ENCODE measurements at places on chromosomes 12 and 14.

- no peak for DNase-seq
Observed at GRCh38 chr12:68773582-68773981, 27.6 kb downstream of the SLC35E3 start.

DNA sequence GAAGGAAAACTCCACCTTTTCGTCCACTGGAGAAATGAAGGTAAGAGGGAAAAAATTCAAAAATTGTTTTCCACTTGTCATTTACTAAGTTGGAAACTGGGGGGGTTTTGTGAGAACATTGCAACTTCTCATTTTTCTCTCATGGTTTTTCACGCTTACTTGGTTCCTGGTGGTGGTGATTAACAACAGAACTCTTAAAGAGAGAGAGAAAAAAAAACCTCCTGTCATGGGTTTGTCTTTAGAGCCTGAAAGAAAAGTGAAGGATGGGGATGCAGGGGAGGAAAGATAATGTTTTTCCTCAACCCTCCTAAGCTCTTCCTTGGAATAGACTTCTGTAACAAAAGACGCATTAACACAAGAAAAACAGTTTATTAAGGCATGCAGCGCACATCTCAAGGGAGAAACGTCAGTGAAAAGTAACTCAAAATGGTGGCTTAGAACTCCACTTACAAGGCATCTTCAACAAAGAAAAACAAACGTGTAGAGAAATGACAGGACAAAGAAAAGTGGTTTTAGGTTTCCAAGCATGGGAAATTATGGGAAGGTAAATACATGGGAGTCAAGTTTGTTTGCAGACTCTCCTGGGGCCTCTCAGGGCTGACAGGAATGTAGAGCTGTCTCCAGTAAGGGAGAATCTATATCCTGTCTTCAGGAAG, 81.9 kb upstream of the ATF7IP start:
- no peak for DNase-seq

DNA sequence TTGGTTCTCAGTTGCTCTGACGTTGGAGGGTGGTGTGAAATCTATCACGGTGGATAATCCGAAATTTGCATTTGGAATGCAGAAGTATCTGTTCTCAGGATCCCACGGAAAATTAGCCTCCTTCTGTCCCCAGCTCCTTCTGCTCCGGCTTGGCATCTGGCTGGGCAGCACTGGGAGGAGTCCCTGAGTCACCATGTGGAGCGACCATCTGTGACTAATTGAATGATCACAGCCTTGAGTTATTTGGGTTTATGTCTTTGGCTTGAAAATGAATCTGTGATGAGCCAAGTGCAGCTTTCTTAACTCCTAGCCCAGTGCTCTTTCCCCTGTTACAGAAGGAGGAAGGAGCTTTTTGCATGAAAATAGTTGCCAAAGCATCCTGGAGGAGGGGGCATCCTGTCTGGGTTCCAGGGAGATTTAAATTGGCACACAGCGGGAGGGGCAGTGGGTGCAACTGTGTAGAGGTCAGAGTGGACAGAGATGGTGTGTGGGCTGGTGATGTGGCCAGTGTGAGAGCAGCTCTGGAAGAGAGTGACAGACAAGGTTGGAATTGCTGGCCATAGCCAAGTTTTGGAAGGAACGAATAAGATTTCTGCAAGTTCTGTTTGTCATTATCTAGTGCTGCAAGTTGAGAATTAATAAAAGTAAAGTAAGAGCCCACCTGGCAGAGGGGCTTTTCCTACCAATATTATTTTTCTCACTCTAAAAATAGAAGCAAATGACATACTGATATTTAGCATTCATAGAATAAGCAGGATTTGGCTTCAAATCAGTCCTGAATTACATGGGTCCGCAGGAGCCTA, 74.4 kb downstream of the SLC24A4 start:
- no peak for DNase-seq

DNA sequence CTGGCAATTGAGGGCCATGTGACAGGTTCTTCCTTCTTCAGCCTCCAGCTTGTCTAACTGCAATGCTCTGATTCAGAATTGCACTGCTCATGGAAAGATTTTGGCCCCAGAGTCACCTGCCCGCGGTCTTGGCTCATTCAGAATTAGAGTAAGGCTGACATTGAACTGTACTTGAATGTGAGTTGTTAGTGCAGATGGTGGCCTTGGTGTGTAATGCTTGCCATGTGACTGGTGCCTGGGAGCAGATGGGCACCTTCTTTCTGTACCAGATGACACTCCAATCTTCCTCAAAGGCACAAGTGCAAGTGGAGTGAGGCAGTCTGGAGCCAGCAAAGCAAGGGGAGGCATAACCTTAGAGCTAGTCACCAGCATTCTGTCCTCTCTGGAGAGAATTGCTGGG, 36.5 kb upstream of the ANO4 start:
- DNase-seq, result no peak

- DNase-seq, result no peak
Observed at GRCh38 chr12:119151445-119152026, 27.2 kb upstream of the HSPB8 start.

DNA sequence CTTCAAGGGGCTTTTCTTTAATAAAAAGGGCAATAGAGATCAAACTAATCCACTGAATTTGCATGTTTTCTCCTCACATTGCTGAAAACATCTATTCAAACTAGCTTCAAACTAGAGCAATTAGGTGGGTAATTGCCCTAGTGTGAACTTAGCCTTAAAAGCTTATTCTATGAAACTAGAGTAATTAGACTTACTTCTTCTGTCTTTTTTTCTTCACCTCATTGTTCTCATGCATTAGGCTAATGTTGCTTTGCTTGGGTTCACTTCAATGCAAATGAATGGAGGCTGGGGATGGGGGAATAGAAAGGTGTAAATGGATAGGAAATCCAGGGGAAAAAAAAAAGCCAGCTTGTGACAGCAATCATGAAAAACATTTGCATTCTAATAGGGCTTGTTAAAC, 414.8 kb upstream of the LMO3 start:
- no peak for DNase-seq

- DNase-seq, result no peak
Observed at GRCh38 chr14:91889477-91890211, 22.3 kb upstream of the TC2N start.

GRCh38 chr12:12616512-12617310, 5.0 kb downstream of the CREBL2 start:
- no peak for DNase-seq

- no peak for DNase-seq
Observed at GRCh38 chr12:108711489-108712164, 19.7 kb downstream of the CORO1C start.

DNA sequence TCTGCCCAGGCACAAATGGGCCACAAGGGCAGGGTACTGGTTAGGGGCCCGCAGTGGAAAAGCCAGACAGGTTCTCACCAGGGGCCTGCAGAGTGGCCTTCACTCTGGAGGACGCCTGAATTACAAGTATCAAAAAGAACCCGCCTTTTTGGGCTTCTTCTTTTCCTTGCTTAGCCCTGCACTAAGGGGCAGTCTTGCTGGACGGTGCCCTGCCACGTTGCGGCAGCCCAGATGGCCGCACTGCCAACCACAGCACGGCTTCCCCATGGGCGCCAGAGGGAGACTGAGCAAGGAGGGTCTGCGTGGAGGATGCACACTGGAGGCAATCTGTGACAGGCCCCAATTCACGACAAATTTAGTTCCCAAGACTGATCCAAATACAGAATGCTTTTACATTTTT, 18.3 kb upstream of the CDK2AP1 start:
- DNase-seq, result no peak

GRCh38 chr14:32430326-32430725, 101.2 kb downstream of the AKAP6 start:
- DNase-seq, result no peak

DNA sequence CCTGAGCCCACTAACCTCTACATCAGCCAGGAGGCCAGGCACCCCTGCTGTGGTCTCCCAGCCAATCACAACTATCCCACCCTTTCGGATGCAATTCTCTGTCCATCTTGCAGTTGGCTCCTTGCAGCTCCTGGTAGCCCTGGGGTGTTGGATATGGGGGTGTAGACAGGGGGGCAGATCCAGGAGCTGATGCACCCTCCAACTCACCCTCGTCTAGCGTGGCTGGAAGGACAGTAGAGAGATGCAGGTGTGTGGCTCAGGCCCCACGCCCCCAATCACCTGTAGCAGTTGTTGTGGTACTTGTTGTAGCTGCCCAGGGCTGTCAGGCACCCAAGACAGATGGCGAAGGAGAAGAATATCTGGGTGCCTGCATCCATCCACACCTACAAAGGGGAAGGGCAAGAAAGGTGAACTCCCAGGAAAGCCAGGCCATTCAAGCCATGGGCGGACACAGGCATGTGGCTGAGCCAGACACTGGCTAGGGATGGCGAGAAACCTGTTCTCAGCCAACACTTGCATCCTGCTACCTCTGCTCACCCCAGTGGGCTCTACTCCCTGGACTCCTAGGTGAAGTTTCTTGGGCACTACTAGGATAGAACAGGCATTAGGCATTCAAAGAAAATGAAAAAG, 13.4 kb upstream of the SLC6A12 start:
- no peak for DNase-seq

DNA sequence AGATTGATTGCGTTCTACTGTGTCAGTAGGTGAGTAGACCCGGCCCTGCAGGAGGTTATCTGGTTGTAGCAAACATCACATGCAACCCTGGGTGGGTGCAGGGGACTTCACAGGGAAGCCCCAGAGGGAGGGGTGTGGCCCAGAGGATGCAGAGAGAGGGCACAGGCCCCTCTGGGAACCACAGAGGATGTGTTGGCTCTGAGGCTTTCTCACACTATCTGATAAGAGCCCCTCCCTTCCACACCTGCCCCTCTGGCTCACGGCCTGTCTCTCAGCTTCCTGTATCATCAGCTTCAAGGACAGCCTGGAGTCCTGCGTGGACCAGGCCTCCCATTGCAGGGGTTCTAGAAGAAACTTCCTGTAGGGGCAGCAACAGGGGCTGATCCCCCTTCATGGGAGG, 101.9 kb downstream of the RIN3 start:
- peak; percentile 92 for DNase-seq

DNA sequence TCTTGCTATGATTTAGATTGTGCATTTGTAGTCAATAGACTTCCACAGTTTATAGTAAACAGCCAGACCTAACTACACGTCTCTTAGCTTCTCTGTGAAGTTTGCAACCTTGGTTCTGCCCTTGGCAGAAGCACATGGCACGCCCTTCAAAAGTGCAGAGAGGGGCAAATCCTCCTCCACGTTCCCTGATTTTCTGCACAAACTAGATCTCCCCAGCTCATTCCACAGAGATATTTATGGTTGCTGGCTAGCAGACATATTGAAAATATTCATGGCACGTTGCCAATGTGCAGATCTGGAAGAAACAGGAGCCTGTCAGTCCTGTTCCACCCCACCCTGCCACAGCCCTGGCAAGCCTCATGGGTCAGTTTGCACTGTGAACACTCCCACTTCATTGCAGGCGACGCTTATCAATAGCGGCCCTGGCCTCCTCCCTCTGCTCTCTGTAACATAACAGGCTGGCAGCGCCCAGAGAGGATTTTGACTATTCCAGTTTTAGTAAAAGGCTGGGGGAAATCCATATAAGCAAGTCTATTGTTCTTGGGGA, 6.5 kb upstream of the LGALS3 start:
- DNase-seq, result no peak

DNA sequence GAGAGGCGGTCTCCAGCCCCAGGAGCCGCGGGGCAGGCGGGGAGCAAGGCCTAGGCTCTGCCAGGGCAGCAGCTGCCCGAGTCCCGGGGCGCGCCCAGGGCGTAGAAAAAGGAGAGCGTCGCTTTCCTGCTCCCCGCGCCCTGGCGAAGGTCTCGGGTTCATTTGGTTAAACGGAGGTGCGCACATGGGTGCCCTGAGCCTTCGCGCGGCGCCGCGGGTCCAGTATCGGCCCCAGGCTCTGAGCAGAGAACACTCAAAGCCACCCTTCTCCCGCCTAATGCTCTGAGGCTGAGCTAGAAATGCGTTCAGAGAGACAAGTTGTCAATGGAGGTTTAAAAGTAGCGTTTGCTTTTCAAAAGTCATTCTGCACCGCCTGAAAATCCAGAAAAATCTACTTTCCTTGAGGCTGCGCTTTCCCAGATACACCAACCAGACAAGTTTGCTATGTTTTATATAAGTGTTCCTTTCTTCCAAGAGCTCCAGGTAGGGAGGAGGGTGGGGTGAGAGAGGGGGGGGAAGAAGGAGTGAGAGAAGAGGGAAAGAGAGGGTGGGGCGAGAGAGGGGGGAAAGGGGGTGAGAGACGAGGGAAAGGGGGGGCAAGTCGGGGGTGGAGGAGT, 1.5 kb downstream of the TMEM132C start:
- DNase-seq, result no peak

GRCh38 chr12:116317986-116318575, 40.6 kb upstream of the MED13L start:
- no peak for DNase-seq

DNA sequence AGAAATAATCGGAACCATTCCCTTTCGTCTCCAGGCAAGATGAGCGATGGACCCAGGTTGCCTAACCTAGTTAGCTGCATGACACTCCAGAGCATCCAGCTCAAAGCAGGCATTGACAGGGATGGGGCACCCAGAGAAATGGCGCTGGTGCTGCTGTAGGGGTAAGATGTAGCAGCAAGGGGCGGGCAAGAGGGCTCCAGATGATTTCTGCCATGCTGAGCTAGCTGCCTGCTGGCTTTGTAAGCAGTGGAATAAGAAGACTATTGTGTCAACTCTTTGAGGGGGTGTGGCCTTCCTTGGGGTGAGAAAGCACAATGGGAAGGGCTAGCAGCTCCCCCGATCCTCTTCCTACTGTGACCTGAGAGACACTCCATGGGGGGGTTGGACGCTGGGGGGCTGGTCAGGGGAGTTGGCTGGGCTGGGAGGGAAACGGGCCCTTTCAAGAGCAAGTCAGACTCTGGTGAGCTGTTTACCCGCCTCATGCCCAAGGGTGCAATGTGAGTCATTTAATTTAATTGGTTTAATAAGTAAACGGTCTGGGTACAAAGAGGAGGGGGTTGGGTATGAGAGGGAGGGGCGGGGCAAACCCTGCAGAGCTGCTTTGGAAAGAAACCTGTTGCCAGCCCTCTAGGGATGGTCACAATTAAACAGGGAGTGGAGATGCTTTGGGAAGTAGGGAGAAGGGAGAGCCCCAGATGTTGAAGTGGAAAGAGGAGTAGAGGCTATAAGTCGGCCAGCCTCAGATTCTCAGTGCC, 50.5 kb downstream of the B4GALNT3 start:
- DNase-seq, result no peak

- no peak for DNase-seq
Observed at GRCh38 chr12:123391546-123392343, 7.8 kb downstream of the KMT5A start.

GRCh38 chr14:99318959-99319295, 46.9 kb upstream of the BCL11B start:
- peak; percentile 49 for DNase-seq

GRCh38 chr12:119693511-119693910, 25.6 kb downstream of the PRKAB1 start:
- DNase-seq, result no peak
